ENCODE measurements at places on chromosomes 3 and 15.
A peak's percentile ranks its signal among the peaks of the same experiment; 100 is the strongest.

DNA sequence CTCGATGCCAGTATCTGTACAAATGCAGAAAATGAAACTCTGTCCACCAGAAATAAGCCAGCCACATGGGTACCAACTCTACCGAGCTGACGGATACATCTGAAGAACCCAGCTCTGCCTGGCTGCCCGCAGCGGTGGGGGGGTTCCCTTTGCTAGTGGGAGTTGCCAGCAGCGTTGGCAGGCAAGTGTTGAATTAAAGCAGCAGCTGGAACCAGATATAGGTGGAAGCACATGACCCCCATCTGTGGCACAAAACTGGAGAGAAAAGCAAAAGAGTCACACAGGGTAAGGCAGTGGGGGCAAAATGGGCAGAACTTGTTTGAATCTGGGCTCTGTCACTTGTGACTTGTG, 17.9 kb downstream of the CRYGS start:
- DNase-seq = no peak

GRCh38 chr3:24707936-24708335, 213.3 kb upstream of the THRB start:
- no peak for DNase-seq

- no peak for DNase-seq
These were observed 1.7 kb downstream of the NCEH1 start for GRCh38 chr3:172708921-172709773.

DNA sequence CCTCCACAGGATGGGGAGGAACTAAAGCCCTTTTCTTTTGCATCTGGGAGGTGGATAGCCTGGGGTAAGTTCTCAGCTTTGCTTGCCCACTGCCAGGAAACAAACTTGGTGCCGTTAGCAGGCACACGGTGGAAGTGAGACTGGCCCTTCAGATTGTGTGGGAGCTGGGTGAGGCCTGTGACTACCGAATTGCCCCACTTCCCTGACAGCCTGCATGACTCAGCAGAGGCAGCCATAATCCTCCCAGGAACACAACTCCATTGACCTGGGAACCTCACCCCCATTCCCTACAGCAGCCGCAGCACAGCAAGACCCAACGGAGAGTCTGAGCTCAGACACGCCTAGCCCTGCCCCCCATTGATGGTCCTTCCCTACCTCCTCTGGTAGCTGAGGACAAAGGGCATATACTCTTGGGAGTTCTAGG, 282.6 kb downstream of the KLF13 start:
- no peak for DNase-seq

DNA sequence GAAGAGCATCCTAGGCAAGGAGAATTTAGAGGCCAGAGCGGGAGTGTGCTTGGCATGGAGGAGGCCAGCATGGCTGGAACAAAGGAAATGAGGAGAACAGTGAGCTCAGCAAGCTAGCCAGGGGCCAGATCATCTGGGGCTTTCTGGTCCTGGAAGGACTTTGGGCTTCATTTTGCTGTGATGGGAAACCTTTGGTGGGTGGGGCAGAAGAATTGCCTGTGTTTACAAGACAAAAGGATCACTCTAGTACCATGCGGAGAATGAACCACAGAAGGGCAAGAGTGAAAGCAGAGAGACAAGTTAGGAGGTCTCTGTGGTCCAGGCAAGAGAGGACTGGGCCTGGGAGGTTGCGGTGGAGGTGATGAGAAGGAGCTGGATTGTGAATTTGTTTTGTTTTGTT, 61.6 kb upstream of the FOXP1 start:
- DNase-seq = no peak

DNA sequence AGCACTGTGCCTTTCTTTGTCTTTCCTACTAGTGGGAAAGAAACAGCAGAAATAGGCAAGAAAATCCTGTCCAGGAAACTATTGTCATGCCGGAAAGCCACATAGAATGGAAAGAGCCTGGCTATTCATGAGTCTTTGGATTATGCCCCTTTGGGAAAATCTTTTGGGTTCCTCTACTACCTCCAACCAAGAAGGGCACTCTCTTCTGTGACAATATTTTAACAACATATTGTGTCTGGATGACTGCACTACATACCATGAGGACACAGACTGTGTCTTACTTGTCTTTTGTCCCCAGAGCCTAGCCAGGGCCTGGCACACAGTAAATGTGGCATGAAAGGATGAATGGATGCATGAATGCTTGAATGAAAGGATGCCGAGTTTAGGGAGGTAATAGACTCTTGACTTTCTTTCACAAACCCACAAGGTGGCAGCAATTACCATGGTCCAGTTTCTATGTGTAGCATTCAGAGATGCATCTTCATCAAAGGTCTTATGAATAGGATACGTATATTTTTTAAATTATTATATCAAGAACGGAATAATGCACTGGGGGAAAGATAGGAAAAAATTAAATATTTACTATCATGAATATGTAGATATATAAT, 30.3 kb downstream of the ARL14 start:
- DNase-seq = peak; percentile 19

- DNase-seq = no peak
These were observed 24.2 kb downstream of the PTH1R start for GRCh38 chr3:46901591-46902187.

- DNase-seq = no peak
These were observed 13.3 kb downstream of the VPS8 start for GRCh38 chr3:184825121-184825820.

GRCh38 chr3:46848271-46849044, 14.8 kb downstream of the MYL3 start:
- no peak for DNase-seq

- no peak for DNase-seq
These were observed 35.6 kb upstream of the TLE3 start for GRCh38 chr15:70133296-70133695.

- no peak for DNase-seq
These were observed 3.1 kb upstream of the BHLHE40 start for GRCh38 chr3:4976109-4976508.

DNA sequence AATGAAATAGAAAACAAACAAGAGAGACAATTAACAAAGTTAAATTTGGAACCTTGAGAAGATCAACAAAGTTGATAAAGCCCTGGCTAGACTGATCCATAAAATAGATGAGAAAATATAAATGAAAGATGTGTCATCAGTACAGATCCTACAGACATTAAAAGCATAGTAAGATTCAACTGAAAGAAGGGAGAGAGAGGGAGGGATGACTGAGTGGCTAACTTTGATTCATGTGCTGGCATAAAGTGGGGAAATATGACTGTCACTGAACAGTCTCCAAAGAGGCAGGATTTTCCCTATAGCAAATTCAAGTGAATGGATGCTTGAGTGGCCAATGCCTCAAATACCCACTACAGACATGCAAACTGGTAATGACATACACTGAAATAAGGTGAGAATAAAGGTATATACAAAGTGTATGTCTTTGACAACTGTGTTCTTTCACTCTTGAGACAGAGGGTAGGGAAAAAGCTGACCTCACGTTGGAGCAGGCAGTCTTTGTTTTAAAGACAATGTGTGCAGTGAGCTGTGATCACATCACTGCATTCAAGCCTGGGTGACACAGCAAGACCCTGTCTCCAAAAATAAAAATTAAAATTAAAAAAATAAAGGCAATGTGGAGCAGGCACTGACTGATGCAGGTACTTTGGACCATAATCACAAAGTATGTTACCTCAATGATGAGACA, 35.9 kb upstream of the CHD2 start:
- no peak for DNase-seq

- DNase-seq = no peak
These were observed 172.5 kb downstream of the ABHD5 start for GRCh38 chr3:43862992-43863805.

DNA sequence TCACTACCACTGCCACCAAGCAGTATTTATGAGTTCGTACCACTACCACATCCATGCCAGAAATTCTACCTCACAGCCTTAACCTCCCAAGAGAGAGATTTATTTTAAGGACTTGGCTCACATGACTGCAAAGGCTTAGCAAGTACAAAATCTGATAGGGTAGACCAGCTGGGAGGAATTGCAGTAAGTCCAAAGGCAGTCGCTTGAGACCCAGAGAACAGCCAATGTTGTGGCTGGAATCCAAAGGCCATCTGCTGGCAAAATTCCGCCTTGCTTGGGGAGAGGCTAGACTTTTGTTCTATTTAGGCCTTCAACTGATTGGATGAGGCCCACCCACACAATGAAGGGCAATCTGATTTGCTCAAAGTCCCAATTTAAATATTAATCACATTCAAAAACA, 101.4 kb upstream of the STT3B start:
- no peak for DNase-seq

DNA sequence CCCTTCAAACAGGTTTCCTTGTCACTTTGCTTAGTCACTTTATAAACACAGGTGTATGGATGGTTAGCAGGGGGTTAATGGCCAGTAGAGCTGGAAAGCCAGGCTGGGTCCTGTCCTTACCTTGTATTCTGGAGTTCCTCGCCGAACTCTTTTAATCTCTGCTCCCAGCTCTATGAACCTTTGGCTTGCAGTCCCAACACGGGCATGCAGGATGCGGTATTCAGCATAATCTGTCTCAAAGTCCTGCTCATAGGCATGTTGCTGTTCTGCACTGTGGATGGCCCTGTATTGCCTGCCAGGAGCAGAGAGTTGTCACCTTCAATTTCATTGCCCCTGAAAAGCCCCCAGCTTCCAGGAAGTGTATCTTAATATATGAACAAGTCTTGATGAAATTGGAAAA, 2.7 kb downstream of the ELL3 start:
- DNase-seq = no peak

DNA sequence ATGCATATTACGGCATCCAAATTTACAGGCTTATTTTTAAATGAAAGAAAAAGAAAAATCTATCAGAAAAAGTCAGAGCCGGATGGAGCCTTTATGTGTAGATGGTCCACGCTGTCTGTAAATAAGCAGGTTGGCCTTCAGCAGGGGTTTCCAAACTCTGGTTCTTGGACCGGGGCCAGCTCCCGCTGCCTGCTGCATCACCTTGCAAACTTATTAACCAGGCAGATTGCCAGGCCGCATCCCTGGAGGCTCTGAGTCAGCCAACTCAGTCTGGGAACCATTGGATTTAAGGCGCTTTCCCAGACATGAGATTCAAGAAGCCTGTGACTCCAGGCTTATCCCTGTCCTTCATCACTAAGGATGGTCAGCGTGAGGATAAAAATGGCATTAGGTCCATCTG, 212.4 kb downstream of the OPA1 start:
- DNase-seq = peak; percentile 86

DNA sequence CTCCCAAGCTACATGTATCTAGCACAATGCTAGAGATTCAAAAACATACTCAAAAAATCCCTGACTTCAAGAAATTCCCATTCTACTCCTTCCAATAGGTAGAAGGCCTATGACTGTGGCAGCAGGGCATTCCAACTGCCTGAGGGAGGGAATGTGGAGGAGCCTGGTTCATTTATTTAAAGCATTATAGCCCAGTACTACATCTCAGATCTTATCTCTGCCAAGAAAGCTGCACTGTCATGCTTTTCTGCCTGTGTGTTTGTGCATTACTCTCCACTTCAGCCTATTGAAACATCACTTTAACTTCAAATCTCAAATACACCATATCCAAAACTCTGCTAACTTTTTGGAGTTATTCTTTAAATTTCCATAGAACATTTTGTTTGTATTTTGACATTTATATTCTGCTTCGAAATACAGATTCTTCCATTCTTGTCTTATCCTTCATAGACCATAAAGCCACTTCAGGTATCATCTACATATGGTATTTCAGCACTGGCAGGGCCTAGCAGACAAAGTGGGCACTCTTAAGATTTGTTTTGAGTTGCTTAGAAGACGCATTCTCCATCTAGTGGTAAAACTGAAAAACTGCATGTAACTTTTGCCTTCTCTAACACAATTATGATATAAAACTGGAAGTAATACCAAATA, 59.1 kb upstream of the NEDD4 start:
- no peak for DNase-seq

- no peak for DNase-seq
These were observed 20.9 kb downstream of the ASB7 start for GRCh38 chr15:100623301-100623700.

GRCh38 chr15:44550256-44550655, 13.3 kb downstream of the EIF3J start:
- DNase-seq = peak; percentile 12

DNA sequence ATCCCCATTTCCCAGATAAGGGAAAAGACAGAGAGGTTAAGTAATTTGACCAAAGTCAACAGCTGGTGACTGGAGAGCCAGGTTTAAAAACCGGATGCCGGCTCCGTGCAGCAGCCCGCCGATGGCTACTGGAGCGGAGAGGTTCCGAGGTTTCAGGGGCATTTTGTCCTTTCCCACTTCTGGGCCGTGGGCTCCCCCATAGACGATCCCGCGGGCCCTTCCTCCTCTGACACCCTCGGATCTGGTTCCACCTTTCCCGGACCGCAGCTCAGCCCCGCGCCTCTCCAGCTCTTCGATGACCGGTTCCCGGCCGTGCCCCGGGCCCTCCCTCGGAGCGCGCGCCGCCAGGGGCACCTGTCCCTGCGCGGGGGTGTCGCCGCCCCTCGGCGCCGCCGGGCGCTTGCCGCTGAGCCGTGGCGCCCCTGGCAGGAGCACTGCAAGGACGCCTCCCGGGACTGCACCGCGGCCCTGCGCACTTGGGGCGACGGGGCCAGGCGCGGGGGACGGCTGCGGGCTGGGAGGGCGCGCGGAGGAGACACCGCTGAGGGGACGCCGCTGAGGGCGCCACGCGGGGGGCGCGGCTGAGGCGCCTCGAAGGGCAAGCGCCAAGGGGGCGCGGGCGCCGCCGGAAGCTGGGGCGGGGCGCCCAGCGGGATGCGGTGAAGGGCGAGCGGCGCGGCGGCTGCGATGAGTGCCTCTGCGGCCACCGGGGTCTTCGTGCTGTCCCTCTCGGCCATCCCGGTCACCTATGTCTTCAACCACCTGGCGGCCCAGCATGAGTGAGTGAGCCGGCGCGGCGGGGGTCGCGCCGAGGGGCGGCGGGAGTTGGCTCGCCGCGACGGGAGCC, at the start of gene TM6SF1:
TSS of gene TM6SF1 (plus strand) at position 652 of the 847 bp plus-strand sequence. CDS start at position 688, 36 bp downstream.
- no peak for DNase-seq

DNA sequence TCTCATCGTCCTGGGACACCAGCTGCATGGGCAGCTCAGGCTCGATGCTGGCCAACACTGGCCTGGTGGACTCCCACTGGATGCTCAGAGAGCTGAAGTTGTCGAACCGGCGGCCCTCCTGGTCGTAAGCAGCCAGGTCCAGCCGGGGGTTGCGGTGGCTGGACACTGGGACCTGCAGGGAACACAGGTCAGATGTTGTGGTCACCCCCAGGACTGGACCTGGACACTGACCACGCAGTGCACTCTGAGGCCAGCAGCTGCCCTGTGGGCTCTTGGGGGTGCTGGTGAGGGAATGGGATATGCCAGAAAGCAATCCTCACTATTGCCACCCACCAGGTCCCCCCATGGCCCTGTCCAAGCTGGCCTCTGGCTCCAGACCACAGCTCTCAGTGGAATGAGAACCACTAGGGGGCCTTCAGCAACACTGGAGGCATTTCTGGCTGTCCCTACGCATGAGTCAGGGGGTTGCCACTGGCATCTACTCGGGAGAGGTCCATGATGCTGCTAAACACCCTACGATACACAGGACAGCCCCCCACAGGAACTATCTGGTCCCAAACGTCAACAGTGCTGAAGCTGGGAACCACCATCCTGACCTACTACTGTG, 66.1 kb downstream of the NUP210 start:
- DNase-seq = no peak

DNA sequence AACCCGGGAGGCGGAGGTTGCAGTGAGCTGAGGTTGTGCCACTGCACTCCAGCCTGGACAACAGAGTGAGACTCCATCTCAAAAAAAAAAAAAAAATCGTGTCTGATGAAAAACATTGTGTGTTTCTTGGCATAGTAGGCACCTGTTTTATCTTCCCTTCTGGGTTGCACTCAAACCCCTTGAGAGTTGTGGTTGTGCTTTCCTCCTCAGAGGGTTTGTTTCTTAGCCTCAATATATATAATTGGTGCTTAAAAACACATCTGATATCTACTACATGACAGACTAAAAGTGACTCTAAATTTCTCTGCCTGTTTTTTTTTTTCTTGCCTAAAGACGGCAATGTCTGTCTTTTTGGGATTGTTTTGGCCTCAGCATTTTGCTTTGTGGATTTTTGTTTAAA, 7.6 kb downstream of the NR1D2 start:
- DNase-seq = no peak

Measured in fibroblast of skin of left quadriceps (primary cell).